ENCODE measurements at places on chromosomes 1 and 21.

DNA sequence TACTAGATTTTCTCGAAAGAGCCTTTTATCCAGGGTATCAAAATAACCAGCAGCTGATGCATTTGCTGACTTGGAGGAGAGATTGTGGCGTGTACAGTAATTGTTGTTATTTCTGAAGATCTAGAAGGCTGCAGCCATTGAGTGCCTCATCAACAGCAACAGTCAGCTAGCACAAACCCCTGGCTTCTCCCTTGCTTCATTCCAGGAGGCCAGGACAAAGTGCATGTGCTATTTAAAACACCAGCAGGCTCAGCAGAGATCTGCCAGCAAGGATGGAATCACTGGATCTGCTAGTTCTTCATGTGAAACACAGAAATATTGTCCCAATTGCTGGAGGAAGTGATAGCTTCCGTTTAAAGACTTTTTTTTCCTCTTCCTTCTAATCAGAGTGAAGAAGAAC lies 2.8 kb upstream of the NGF start:
- no peak for DNase-seq

DNA sequence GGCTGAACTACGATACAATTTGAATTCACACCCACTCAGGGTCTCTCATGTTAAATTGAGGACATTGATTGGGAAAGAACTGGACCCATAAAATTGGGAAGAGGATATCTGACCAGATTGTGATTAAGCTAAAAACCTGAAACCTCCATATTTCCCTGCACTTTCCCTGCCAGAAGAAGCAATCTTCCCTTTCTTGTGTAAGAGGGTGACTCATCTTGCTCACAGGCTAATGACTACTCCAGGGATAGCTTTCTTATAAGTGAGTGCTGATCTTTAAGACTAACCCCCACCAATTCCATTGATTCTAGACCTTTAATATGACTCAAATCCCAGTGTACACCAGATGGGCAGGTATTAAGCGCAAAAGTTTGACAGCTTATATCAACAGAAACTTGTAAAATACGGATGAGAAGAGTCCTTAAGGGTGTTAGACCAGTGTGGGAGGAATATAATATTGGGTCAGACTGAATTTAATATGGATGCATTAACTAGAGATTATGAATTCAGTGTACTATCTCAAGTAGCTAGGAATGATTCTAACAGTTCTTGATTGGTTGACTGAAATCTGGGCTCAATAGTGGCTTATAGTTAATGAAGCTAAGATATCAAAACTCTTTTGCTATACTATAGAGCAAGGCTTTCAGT lies 12.1 kb upstream of the SGIP1 start:
- no peak for DNase-seq

DNA sequence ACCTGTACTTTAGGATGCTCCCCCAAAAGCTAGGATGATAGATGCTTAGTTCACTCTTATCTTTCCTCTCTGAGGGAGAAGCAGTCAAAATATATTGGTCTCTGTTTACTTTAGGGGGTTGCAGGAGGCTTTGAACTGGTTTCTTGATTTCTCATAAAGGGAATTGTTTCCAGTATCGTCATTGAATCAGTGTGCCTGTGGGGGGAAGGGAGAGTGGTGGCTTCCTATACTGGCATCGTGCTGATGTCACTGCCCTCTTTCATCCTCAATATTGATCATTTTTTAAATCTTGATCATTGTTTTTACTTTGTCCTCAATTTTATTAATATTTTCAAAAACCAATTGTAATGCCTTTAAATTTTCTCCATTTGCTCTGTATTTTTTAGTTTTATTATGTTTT lies 40.2 kb upstream of the CFHR3 start:
- DNase-seq = no peak

DNA sequence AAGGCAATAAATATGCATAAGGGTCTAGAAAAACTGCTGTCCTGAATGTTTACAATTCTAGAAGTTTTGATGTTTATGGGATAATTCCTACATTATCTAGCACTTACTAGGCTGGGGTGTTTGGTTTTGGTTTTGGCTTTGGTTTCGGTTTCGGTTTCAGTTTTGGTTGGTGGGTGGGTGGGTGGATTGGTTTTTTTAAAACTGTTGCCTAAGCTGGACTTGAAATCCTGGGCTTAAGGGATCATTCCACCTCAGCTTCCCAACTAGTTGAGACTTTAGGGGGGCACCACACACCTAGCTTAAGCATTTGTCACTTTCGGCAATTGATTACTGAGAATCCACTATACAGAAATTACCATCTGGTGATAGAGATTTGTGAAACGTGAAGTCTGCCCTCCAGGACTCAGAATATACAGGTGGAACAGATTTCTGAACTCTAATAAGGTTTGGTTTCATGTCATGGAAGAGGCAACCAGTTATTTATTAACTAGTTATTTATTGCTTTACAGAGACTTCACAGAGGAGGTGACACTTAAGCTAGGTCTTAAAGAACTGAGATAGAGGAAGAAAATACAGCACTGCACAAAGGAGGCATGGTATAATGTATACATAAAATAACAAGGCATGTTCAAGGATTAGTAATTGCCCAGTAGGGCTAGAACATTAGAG lies 69.6 kb downstream of the PIK3R3 start:
- no peak for DNase-seq

GRCh38 chr1:94250341-94250740 lies 13.0 kb upstream of the ARHGAP29 start:
- DNase-seq = no peak

- DNase-seq = no peak
Measured at GRCh38 chr1:228118040-228118439, 8.9 kb upstream of the MRPL55 start.

DNA sequence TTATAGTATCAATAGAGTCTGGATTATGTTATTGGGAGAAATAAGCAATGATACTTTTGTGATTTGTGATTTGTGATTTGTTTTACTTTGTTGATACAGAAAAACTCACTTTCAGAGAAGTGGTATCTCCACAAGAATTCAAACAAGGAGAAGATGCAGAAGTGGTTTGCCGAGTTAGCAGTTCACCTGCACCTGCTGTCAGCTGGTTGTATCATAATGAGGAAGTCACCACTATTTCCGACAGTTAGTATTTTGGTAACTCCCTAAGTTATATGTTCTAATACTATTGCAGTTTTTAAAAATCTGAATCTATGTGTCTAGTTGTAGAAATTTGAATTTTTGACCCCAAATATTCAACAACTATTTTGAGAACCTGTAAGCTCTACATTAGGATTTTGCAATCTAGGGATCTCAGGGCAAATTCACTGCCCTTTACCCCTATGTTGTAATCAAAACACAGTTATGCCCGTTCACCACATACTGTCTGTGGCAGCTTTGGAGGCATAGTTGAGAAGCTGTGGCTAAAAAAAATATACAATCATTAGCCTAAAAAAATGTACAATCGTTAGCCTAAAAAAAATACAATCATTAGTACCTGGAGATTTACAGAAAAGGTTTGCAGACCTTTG lies 288.1 kb downstream of the NCAM2 start:
- no peak for DNase-seq

DNA sequence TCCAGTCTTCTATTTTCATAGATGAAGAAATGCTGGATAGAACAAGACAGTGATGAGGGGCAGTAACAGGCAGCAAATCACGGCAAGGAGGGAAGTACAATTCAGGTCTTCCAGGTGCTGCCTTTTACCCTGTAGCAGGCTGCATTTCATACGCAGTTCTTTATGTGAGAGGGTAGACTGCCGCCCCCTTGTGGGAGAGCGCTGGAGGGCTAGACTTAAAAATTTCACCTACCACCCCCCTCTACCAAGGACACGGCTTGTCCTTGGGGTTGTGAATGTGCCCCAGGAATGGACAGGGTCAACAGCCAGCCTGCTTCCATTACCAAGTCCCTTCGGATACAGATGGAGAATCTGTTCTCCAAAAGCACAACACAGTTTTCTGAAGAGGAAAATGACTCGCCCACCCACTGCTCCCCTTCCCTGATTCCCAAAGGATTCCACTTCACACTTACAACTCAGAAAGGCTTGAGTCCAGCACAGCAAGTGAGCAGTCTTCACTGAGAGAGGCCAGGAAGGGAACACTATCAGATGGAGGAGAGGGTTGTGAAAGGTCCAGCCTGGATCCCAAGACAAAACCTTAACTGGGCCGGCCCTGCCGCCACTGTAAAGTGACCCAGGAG lies 7.4 kb downstream of the WDR77 start:
- DNase-seq = no peak

DNA sequence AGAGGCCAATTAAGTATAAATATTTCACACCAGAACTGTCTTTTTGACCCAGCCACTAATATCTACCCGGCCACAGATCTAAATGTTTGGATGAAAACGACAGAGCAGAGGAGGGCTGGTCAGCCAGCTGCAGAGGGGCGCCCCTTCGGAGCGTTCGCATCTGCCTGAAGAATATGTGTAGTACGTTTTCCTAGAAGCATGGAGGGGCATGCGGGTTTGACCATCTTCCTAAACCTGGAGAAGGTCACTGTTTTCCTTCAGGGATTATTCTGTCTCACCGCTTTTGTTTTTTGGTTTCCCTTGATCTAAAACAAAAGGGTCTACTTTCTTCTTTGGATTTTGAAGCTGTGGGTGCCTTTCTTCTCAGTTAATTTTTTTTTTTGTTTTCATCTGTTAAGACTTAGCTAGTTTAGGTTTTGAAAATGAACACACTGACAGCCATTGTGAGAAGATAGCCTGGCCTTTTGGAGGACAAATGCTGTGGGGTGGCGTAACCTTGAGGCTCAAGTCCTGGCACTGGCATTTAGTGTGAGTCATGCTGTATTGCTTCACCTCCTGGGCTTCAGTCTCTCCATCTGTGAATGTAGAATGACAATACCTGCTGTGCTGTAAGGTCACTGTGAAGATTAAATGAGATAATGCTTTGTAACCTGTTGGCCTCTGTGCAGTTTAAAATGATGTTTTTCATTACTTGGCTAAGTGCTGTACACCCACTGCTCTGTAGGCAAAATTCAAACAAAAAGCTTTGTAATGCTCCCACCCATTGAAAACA lies 74.1 kb upstream of the IRF2BP2 start:
- DNase-seq = peak; percentile 84

DNA sequence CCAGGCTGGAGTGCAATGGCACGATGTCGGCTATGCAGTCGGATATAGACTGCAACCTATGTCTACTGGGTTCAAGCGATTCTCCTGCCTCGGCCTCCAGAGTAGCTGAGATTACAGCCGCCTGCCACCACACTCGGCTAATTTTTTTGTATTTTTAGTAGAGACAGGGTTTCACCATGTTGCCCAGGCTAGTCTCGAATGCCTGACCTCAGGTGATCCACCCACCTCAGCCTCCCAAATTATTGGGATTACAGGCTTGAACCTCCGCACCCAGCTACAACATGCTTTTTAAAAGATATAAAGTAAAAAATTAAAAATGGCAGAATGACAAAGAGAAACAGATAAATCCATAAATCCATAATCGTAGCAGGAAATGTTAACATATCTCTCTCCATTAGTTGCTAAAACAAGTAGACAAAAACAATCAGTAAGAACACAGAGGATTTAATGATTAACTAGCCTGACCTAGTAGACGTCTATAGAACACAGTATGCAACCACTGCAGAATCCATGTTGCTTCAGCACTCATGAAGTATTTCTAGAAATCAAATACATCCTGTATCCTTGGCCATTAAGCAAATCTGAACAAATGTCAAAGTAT lies 59.9 kb upstream of the SPOCD1 start:
- no peak for DNase-seq

DNA sequence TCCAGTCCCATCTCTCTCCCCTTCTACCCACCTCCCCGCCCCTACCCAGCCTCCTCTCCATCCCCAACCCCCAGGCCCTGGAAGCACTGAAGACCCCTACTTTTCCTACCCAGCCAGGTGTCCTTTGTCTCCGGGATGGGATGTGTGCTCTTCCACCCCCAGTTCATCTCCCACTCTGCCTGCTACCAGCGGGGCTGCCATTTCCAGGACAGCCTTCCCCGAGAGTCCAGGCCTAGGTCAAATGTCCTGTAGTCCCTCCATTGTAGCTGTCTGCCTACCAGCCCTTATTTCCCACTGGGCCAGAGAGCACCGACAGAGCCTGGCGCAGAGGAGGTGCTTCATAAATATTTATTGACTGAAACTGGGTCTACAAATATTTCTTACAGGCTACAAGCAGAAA lies 72.0 kb upstream of the TLR5 start:
- no peak for DNase-seq

DNA sequence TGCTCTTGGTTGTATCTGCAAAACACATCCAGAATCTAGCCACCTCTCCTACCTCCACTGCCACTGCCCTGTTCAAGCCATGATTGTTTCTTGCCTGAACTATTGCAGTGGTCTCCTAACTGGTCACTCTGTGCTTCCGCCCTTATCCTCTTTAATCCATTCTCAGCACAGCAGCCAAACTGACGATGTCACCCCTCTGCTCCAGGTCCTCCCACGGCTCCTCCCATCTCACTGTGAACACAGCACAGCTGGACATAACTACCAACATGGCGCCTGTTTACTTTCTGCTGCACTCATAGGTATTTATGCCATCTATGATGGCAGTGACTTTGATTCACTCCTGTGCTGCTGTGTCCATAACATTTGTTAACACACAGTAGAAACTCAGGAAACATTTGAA lies 406.7 kb downstream of the DISC1 start:
- DNase-seq = no peak

DNA sequence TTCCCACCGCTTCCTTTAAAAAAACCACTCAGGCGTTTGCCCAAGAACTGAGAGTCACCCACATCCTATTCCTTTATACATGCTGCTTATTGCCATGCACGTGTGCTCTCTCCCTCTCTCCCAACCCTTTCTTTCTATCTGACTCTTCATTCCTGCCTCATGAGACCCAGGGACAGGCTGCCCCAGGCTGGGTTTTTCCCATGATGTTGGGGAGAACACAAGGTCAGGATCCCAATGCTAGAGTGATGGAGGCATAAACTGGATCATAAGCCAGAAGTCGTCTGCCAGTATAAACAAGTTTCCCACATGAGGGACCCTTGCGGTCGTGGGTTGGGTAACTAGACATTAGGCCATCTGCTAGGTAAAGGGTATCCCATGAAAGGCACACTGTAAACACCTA lies 64.9 kb downstream of the CD2 start:
- no peak for DNase-seq

DNA sequence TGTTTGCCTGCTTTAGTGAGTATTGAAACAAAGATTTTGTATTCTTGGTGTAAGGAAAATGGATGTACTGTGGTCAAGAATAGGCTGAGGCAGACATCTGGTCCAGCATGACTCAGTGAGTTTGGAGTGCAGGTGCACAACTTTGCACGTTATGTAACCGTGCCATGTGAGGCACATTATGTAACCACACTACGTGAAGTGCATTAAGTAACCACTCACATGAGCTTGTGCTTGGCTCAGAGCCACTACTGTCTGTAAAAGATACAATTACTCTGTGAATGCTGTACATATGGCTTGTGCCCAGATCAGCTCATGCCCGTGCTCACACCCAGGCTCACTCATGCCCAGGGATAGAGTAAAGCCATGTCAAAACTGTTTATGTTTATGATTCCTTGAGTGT lies 216.8 kb downstream of the CTH start:
- no peak for DNase-seq

- DNase-seq = no peak
Measured at GRCh38 chr21:42296501-42296900, 18.7 kb downstream of the TFF3 start.

DNA sequence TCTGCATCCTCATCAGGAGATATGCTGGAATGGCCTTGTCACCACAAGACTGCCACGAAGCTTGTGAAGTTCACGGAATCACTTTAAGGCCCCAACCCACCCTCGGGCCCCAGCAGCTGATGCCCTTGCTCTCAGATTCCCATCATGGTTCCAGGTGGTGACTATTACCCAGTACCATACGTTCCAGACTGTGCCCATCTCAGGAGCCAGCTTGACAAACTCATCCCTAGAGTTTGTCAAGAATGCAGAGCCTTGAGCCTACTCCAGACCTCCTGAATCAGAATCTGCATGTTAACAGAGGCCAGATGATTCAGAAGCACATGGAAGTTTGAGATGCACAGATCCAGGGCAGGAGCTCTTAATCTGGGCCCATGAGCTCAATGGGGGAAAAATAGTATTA lies 53.9 kb upstream of the RBM15 start:
- DNase-seq = no peak

All from SIG-M5 (cell line).